ENCODE measurements at places on chromosomes 7 and 10. TPM values are rescaled to one million over a fixed set of nuclear protein-coding genes. Genes with fewer than 3 reads are reported as not detected.
A peak's percentile ranks its signal among the peaks of the same experiment; 100 is the strongest.

CYP26C1 gene
- total RNA-seq, result not detected

TRIL gene
- total RNA-seq, result 0.72 TPM

PIK3AP1 gene
- total RNA-seq, result 9.3 TPM

GIMAP7 gene
- not detected for total RNA-seq

CYP3A5 gene
- total RNA-seq, result 0.07 TPM

SLC13A1 gene
- not detected for total RNA-seq

SEC31B gene
- total RNA-seq, result 7.8 TPM

LRRC61 gene
- total RNA-seq, result 0.24 TPM

DNA sequence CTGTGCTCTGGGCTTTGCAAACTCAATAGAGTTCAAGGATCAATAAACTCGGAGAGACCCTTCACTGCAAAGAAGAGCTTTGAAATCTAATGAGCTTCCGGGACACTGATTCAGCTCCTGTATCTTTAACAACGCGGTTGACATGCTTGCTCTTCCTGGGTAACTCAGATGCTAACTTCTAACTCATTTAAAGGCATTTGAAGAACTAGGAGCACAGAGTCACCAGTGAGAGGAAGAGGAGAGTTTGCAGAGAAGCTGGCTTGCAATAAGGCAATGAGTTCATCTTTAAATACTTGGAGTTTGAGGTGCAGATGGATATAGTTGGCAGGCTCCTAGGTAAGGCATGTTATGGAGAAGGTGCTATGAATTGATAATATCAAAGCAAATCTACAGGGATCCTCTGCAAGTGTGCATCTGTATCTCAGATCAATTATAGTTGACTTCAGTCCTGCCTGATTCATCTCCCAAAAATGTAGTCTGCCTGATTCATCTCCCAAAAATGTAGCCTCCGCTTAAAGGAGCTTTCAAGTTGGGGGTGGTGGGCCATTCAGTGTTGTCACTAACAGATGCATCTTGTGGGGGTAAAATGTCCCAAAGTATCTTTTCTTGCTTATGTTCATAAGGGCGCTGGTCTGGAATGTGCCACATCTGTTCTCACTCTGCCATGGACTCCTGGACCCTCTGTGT is 182.5 kb upstream of the PRSS58 start:
- no peak overlapping the region for H3K4me3 ChIP-seq
- H3K4me1 ChIP-seq, result peaks cover 25% of the 10 kb centered on the region
- no peaks in the 10 kb centered on the region for H3K36me3 ChIP-seq
- DNase-seq, result peak; percentile 80
- H3K27ac ChIP-seq, result peak overlapping the region; percentile 69

DNA sequence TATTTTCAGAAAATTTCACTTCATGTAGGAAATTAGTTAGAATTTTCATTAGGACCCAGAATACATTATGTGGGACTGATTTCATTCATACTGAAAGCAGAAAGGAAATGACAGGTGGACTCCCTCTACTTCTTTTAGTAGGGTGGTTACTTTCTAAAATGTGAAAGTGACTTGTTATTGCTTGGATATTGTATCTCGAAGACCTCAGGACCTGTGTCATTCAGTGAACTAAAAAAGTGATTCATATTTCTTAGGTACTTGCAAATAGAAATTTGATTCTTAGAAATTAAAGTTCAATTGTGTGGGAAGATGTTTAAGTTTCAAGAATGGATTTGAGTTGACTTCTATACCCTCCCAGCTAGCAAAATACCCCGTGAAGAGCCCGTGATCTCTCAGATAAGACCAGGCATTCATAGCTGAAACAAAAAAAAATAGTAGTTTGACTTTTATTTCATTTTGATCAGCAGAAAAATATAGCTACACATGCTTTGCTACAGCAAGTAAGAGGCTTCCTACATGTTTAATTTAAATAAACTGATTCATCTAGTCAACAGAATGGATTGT is 1037.1 kb downstream of the GATA3 start:
- H3K4me1 ChIP-seq, result no peaks in the 10 kb centered on the region
- H3K36me3 ChIP-seq, result no peaks in the 10 kb centered on the region
- H3K27ac ChIP-seq, result no peak overlapping the region

DNA sequence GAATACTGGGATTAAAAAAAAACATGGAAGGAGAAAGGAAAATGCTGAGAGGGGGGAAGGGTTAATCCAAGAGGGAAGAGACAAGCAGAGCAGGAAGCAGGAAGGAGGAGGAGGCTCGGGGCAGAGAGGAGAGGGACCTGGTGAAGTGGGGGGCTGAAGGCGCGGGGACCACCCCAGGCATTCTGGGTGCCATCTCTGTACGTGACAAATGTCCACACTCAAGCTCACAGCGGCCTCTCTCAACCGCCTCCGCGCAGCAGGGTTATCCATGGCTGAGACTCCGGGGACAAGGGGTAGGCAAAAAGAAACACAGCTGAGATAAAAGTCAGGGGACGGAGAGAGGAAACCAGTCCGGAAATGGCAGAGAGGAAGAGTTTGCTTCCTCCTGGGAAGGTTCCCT is 33.9 kb downstream of the EN2 start:
- no peak overlapping the region for H3K27ac ChIP-seq
- no peak for DNase-seq
- no peak overlapping the region for H3K4me3 ChIP-seq
- H3K4me1 ChIP-seq, result no peaks in the 10 kb centered on the region

DNA sequence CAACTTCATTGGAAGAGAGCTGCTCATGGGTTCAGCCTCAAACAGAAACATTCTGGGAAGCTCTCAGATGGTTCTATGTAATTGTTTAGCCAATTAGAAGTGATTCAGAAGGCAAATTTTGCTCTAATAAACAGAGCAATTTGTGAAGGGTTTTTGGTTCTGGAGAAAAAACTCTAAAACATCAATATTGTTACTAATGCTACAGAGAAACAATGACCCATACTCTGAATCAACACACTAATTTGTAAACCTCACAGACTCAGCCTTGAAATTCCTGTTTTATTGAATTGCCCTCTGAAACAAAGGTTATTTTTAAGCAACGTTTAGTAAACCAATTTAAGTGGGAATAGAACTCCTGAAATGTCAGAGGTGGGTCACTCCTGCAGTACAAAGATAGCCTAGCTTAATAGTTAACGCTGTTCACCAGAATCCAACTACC is 171.6 kb upstream of the SVIL start:
- no peak overlapping the region for H3K4me3 ChIP-seq
- no peak for DNase-seq
- H3K36me3 ChIP-seq, result no peaks in the 10 kb centered on the region

DNA sequence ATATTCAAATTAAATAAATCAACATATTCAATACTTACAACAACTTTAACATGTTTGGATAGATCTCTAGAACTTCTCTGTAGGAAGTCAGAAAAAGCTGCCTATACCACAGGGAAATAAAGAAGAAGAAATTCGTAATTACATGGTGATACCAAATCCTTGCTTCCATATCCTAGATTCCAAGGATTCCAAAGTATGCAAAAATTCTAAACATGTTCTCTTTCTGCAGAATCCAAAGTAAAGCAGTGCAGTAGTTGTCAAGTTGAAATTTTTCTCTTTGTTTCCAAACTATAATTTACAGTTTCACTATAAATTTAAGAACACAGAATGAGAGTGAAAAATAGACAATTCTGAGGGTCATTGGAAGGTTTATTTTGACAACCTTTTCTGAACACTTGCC is 233.7 kb upstream of the PTN start:
- no peak overlapping the region for H3K27ac ChIP-seq
- H3K4me1 ChIP-seq, result peaks cover 13% of the 10 kb centered on the region
- no peaks in the 10 kb centered on the region for H3K27me3 ChIP-seq
- H3K4me3 ChIP-seq, result no peak overlapping the region
- DNase-seq, result no peak

DNA sequence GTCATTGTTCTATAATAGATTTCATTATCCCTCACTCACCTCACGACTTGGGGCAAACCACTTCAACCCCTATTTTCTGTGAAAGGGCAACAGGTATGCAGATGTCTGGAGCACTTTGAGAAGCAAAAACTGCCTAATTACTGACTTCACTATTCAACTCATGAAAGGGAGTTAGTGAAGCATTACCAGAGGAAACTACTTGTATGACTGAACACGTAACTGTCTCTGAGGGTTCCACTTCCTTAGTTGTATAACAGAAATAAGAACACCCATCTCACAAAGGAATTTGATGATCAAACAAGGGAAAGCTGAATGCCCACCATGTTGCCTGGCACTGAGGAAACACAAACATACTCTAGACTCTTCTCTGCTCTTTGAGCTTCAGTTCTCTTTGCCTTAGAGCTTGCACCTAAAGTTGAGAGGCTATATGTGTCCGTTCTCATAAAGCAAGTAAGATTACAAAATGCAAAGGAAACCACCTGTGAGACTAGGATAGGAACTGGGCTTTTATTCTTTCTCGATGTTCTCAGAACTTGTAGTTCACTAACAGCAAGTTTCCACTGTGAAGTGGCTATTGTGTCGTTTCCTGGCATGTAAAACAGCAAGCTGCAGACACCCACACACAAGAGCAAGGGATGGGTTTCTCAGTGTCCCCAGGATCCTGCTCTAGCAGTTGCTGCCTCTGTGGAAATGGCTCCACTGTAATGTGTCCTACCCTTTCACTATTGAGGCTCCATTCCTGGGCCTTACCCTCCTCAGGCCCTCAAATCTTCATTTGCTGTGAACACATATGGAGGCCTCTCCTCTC is 2.6 kb downstream of the TMEM243 start:
- no peak overlapping the region for H3K4me3 ChIP-seq
- peaks cover 4% of the 10 kb centered on the region for H3K36me3 ChIP-seq
- H3K4me1 ChIP-seq, result peaks cover 12% of the 10 kb centered on the region
- peaks cover 3% of the 10 kb centered on the region for H3K27me3 ChIP-seq

DNA sequence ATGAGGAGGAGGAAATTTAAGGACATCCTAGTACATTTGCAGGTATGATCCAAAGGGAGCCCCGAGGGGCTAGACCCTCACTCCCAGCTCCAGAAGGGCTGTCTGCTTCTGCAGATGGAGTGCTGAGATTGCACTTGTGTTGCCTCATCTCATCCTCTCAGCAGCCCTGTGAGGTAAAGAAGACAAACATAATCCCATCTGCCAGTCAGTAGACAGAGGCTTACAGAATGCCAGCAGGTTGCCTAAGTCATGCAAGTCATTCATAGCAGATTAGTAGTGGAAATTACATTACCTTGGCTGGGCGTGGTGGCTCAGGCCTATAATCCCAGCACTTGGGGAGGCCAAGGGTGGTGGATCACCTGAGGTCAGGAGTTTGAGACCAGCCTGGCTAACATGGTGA is 45.4 kb downstream of the BLVRA start:
- no peak for DNase-seq
- H3K27ac ChIP-seq, result no peak overlapping the region
- no peak overlapping the region for H3K4me3 ChIP-seq

- H3K4me3 ChIP-seq, result no peak overlapping the region
- H3K27me3 ChIP-seq, result no peaks in the 10 kb centered on the region
- H3K36me3 ChIP-seq, result no peaks in the 10 kb centered on the region
- H3K27ac ChIP-seq, result peak overlapping the region; percentile 59
- H3K4me1 ChIP-seq, result peaks cover 10% of the 10 kb centered on the region
- DNase-seq, result peak; percentile 63
These were observed 11.7 kb downstream of the ANK3 start for GRCh38 chr10:60377955-60378354.

GRCh38 chr10:51079766-51080165 is 5.5 kb downstream of the PRKG1 start:
- no peaks in the 10 kb centered on the region for H3K4me1 ChIP-seq
- no peak for DNase-seq
- no peak overlapping the region for H3K4me3 ChIP-seq
- peaks cover 6% of the 10 kb centered on the region for H3K27me3 ChIP-seq
- no peak overlapping the region for H3K27ac ChIP-seq
- H3K36me3 ChIP-seq, result no peaks in the 10 kb centered on the region

DNA sequence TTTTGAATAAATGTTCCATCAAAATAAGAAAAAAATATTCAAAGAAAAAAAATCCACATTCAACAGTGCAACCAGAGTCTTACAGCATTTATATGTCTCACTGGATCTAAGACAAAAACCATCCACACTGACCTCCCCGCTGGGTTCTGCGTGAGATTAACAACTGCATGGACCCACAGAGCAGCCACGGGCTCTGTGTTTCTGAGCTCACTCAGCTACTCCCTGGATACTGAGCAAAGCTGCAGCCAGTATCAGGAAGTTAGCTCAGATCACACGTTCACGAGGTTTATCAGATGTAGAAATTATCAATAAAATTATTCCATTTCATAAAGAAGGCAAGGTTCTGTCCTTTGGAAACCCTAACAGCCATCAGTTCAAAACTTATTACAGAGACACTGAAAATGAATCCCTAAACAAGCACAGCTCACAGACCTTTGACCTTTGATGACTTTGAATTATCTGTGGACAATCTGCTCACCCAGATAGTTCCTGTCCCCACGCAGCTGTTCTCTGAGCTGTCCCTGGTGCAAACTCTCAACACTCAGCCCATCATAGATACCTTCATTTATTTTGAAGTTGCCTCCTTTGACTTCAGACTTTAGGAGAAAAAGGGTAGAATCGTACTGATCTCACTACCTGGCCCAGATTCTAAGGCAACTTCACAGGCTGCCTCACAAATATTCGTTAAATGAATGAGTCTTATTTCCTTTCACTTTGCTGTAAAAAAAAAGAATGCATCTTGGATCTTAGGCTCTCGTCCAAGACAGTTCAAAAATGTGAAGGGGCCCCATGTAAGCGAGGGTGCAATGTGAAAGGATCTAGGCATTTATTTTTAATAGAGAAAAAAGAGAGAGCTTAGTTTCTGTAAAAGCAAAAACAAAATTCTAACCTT is 67.7 kb upstream of the SVIL start:
- H3K4me3 ChIP-seq, result no peak overlapping the region
- DNase-seq, result peak; percentile 36
- peaks cover 13% of the 10 kb centered on the region for H3K4me1 ChIP-seq
- H3K36me3 ChIP-seq, result no peaks in the 10 kb centered on the region
- H3K27ac ChIP-seq, result no peak overlapping the region

DNA sequence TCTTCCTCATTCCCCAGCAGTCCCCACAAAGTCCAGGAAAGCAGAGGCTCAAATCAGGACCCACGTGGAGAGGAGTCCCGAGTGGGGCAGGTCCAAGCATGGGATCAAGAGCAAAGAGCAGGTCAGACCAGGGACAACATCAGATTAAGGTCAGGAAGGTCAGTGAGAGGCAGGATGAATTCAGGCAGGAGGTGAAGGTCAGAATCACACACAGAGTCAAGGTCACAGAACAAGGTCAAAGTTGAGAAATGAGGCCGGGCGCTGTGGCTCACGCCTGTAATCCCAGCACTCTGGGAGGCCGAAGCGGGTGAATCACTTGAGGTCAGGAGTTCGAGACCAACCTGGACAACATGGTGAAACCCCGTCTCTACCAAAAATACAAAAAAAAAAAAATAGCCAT is 2.3 kb downstream of the MYL10 start:
- H3K4me3 ChIP-seq, result no peak overlapping the region
- H3K27me3 ChIP-seq, result peaks cover 2% of the 10 kb centered on the region
- no peak overlapping the region for H3K27ac ChIP-seq
- no peak for DNase-seq

Measured in astrocyte (in vitro differentiated cells and primary cell).